ENCODE measurements at places on chromosomes 16 and 17. TPM values are rescaled to one million over a fixed set of nuclear protein-coding genes. Genes with fewer than 3 reads are reported as not detected.
A peak's percentile ranks its signal among the peaks of the same experiment; 100 is the strongest.

The SSH2 gene
- total RNA-seq: 8.6 TPM

The BEAN1 gene
- 0.25 TPM for total RNA-seq

The PRAC2 gene
- not detected for total RNA-seq

The MT1G gene
- 152 TPM for total RNA-seq

The AANAT gene
- total RNA-seq: not detected

The CIITA gene
- total RNA-seq: 2.8 TPM

The PSMC3IP gene
- total RNA-seq: 3.0 TPM

The IGSF6 gene
- 5.2 TPM for total RNA-seq

The APOBR gene
- total RNA-seq: 1.5 TPM

The TBC1D3G gene
- not detected for total RNA-seq

The RNF43 gene
- total RNA-seq: 4.5 TPM

The ABCA9 gene
- 6.7 TPM for total RNA-seq

The KLHL10 gene
- not detected for total RNA-seq

- peak; percentile 60 for DNase-seq
Measured at GRCh38 chr17:63529711-63530556, 6.8 kb downstream of the KCNH6 start.

DNA sequence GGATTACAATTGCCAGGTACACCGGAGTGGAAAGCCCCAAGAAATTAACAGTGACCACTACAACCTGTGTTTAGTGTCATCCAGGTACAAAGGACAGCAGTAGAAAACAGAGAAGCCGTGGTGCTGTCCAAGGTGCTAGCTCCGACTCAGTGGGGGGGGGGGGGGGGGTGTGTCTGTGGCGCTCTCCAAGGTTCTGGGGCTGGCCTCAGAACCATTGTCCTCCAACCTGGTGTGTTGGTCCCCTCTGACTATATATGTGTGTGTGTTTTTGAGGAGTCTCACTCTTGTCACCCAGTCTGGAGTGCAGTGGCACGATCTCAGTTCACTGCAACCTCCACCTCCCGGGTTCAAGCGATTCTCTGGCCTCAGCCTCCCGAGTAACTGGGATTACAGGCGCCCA, 5.8 kb upstream of the ZNF23 start:
- peak; percentile 73 for DNase-seq

GRCh38 chr17:63833741-63834373, 6.4 kb upstream of the FTSJ3 start:
- no peak for DNase-seq

DNA sequence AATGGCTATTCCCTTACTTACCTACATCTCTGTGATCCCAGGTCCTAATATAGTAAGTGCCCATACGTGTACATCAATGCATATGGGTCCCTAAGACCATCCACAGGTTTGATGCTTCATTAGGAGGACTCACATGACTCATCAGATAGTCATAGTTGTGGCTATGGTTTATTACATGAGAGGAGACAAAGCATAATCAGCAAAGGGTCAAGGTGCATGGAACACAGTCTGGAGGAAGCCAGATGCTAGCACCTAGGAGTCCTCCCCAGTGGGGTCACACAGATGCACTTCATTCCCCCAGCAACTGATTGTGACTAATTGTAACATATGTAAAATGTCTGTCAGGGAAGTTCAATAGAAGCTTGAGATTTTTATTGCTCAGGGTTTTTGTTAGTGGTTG, 42.8 kb downstream of the PHKB start:
- DNase-seq: no peak

DNA sequence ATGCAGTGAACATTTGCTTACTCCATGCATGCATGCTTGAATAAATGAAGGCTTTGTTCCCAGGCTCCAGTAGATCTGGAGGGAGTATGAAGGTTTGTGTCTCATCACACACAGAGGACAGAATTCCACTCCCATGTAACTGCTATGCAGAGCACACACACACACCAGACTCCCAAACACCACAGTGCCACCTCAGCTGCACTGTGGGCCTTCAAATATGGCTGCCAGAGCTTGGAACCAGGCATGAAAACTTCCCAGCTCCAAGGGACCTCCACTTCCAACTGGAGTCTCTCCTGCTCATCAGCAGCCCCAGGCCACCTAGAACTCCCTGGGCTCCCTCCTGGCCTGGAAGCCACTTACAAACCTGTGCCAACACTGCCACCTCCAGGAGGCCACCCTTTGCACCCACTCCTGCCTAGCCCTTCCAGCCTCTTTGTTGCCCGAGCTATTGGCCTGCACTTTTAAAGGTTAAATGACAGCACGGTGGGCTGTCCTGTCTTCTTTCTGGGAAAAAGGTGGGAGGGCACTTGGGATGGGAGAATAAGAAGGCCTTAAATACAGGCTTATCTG, 151.2 kb downstream of the ZNF423 start:
- DNase-seq: no peak

DNA sequence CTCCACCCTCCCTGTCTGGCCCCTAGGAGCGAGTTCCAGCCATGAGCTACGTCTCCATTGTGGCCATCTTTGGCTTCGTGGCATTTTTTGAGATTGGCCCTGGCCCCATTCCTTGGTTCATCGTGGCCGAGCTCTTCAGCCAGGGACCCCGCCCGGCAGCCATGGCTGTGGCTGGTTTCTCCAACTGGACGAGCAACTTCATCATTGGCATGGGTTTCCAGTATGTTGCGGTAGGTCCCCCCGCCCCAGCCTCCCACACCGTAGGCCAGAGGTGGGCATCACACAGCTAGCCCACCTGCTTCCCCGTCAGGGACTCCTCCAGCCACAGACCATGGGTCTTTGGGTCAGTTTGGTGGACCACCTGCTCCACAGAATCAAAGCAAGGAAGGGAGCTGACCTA, 4.2 kb downstream of the SLC2A4 start:
- DNase-seq: no peak

- DNase-seq: peak; percentile 65
Measured at GRCh38 chr17:82103553-82104451, 5.8 kb upstream of the FASN start.

DNA sequence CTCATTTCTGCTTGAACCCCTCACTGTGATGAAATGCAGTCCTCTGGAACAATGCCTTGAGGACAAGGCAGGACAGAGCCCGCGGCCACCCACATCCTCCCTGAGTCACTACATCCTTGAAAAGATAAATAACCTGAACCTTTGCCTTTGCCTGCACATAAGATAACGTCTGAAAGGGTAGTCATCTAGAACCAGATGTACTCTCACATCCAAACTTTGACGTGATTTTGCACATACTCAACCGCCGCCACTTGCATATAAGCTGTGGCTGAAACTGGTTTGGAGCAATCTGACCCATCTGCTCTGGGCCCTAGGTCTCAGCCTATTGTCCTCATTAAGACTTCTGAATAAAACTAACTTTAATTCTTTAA, 252.1 kb downstream of the PHKB start:
- no peak for DNase-seq

DNA sequence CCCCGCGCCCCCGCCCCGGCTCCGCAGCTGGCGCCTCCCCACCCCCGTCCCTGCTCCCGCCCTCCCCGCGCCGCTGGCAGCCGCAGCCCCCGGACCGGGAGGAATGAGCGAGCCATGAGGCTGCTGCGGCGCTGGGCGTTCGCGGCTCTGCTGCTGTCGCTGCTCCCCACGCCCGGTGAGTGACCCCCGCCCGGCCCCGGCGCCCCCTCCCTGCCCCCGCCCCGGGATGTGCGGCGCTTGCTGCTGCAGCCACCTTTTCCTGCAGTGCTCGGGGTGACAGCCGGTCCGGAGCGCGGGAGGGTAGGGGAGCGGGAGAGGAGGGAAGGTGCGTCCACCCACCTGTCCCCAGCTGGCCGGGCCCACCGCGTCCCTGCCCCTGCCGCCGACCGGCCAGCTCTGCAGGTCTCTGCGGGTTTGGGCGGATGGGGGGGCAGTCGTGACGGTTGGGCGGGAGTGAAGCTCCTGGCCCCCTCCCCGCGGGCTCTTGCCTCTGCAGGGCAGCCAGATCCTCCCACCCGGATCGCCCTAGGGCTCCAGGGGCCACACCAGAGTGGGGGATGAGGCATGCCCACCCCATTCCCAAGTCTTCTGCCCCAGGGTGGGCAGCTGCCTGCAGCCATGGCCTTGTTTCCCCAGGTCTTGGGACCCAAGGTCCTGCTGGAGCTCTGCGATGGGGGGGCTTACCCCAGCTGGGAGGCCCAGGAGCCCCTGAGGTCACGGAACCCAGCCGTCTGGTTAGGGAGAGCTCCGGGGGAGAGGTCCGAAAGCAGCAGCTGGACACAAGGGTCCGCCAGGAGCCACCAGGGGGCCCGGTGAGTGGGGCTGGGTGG, 513 bp downstream of the ADAM11 start:
- DNase-seq: peak; percentile 31

GRCh38 chr16:11105038-11105903, 150.7 kb downstream of the SOCS1 start:
- no peak for DNase-seq

DNA sequence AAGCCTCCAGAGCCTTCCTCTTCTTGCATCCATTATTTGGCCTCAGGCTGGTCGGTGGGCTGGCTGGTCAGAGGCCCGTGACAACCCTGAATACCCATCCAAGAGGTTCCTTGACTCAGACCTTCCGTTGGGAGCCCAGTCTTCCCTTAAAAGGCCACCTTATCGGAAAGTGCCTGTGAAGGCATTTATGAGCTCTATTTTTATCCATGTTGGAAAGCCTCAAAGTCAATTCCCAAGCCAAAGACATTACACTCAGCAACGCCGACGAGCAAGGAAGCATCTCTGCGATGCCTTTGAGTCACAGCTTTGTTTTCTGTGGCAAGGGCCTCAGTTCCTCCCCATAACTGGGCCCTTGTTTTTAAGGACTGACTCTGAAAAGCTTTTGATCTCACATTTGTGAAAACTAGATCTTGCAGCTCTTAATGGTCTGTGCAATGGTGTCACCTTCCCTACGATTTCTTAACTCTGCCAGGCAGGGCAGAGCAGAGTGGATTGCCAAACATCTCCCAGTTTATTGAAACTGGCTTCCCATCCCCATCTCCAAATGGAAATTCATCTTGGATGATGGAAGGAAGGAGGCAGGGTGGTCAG, 13.3 kb upstream of the SPOP start:
- DNase-seq: no peak

DNA sequence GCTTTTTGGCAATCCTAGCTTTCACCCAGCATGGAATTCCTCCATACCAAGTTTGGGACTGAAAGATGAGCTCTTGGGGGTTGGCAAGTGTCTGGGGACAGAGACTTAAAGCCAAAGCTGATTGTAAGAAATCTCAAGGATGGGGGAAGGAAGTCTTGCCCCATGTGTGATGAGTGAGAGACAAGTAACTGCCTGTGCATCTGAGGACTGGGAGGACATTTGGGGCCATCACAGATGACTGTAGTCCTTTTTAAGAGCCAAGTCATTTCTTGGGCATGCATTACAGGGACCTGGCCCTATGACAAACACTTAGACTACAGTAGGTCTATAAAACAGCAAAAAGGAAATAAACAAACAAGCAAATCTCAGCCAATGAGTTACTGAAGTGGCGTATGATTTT, 36.3 kb upstream of the CCL2 start:
- DNase-seq: no peak

- DNase-seq: no peak
Measured at GRCh38 chr17:76704805-76705204, 6.0 kb downstream of the MXRA7 start.

DNA sequence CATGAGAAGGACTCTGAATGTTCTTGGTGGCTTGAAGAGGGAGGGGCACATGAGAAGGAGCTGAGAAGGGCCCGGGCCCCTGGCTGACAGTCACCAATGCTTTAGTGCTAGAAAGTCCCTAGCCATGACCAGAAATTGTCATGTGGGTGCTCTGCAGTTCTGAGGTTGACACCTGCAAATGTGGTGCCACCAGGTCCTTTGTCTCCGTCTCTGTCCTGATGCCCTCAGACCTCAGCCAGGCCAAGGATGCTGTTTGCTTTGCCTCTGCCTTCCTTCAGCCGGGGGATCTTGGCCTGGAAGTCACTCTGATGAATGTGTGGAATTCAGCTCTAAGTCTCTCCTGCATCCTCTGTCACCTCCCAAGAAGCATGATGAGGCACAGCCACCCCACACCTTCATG, 63.6 kb downstream of the TNFRSF13B start:
- no peak for DNase-seq

DNA sequence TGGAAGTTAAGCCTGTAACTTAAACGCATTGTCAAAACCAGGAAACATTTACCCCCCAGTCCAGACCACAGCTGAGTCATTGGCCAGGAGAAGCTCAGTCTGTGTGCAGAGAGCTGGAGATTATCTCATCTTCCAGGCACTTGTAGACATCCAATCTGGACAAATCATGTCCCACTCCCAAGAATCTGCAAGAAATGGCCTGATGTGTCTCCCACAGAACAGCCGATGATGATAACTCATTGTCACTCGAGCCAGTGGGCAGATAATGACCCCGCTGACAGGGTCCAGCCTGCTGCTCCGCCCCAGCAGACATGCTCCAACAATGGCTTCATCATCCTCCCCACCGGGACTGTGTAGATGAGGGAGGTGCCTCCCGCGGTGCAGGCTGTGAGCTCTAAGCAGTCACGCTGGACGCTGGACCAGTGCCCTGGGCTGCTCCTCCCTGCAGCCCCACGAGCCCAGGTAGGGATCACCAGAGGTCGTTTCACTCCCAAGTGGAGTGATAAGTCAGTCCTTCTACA, 322.5 kb downstream of the C16orf95 start:
- DNase-seq: no peak

- DNase-seq: no peak
Measured at GRCh38 chr17:73769479-73769878, 125.2 kb upstream of the SDK2 start.

DNA sequence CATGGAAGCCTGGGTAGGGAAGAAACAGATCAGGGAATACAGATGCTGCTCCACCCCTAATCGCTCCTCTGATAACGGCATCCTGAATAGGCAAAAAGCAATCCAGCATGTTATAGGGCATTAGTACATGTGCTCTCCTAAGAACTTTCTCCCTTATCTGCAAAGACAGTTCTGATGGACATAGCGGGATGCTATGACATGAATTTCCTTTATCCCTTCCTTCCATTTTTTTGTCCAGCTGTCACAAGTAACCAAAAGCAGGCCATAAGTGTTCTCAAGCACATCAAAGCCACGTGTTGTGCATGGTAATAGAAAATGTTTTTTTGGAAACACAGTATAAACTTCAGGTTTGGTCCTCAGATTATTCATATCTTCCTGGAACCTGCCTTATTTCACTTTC, 141.4 kb upstream of the MON1B start:
- DNase-seq: no peak

DNA sequence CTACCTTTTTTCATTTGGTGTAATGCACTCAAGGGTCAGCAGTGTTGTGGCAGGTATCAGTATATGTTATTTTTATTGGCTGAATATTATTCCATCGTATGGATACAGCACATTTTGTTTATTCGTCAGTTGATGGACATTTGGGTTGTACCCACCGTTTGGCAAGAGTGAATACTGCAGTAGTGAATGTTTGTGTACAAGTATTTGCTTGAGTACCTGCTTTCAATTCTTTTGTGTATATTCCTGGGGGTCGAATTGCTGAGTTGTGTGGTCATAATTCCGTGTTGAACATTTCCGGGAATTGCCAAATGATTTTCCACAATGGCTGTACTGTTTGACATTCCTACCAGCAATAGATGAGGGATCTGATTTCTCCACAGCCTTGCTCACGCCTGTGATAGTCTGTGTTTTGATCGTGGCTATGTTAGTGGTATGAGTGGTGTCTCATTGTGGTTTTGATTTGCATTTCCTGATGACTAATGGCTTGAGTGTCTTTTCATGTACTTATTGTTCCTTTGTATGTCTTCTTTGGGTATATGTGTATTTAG, 108.4 kb downstream of the OR1D5 start:
- no peak for DNase-seq
